ENCODE measurements at places on chromosomes 2 and 18. TPM values are rescaled to one million over a fixed set of nuclear protein-coding genes. Genes with fewer than 3 reads are reported as not detected.
A peak's percentile ranks its signal among the peaks of the same experiment; 100 is the strongest.

- no peak for DNase-seq
Measured at GRCh38 chr2:39252888-39253518, 9.2 kb upstream of the CDKL4 start.

GRCh38 chr2:71852141-71852711 lies 295.4 kb downstream of the CYP26B1 start:
- DNase-seq, result peak; percentile 53

GRCh38 chr18:8614875-8615274 lies 5.6 kb downstream of the RAB12 start:
- DNase-seq, result no peak

DNA sequence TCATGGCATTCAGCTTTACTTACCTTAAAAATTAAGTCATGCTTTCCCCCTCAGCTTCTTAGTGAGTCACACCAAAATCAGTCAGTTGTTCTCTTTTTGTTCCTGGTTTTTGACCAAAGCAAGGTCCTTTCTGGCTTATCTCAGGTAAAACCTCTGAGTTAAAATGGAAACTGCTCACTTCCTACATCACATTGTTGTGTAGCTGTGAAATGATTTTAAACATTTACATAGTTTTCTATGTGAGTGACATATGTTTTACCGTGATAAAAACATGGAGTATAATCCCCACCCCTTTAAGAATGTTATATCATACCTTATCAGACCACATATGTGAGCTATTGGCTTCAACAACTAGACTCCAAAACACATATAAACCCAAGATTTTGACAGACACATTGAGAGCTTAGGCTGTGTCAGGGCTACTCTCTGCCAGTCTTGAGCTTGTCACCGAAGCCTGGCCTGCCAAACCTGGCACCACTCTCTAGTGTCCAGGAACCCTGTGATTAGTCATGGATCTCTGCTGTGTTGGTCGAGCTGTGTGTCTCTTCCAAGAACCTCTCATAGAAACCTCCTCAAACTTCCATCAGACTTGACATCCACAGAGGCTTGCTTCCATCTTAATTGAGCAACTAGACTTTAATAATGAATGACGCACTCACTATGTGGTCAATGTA lies 294.5 kb upstream of the FBXO11 start:
- no peak for DNase-seq

- DNase-seq, result no peak
Measured at GRCh38 chr2:200211643-200212042, 94.8 kb upstream of the SPATS2L start.

DNA sequence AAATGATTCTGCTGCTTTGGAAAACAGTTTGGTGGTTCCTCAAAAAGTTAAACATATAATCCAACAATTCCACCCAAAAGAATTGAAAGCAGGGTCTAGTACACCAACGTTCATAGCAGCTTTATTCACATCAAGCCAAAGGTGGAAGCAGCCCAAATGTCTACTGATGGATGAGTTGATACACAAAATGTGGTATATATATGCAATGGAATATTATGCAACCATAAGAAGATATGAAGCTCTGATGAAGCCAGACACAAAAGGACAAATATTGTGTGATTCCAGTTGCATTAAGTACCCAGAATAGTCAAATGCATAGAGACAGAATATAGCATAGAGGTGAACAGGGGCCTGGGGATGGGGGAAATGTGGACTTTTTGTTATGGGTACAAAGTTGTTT lies 269.3 kb downstream of the METTL4 start:
- DNase-seq, result no peak

GRCh38 chr2:70019096-70019495 lies 57.7 kb upstream of the ASPRV1 start:
- no peak for DNase-seq

- no peak for DNase-seq
Measured at GRCh38 chr2:60794271-60794863, 38.3 kb downstream of the PAPOLG start.

- DNase-seq, result no peak
Measured at GRCh38 chr18:23462876-23463275, 9.8 kb downstream of the RIOK3 start.

FABP1 gene
- 18.6 TPM for polyA plus RNA-seq

GLI2 gene
- polyA plus RNA-seq, result 11.1 TPM

C2orf15 gene
- polyA plus RNA-seq, result 11.5 TPM

FSIP2 gene
- polyA plus RNA-seq, result 2.5 TPM

Data from left renal cortex interstitium (tissue), 4 donors.